ENCODE measurements at places on chromosomes 5 and 9.

- DNase-seq, result no peak
Measured at GRCh38 chr5:14854799-14855198, 16.8 kb downstream of the ANKH start.

- DNase-seq, result no peak
Measured at GRCh38 chr9:12781226-12781733, 6.5 kb downstream of the LURAP1L start.

DNA sequence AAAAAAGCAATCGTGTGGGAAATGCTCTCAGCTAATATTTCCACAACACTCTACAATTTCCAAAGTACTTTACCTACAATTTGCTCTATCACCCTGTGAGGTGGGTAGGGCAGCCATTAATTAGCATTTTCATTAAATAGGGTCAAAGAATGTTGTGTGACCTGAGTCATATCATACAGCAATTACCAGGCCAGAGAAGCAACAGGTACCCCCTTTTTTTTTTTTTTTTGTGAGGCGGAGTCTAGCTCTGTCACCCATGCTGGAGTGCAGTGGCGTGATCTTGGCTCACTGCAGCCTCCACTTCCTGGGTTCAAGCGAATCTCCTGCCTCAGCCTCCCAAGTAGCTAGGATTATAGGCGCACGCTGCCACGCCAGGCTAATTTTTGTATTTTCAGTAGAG, 108.8 kb upstream of the RETREG1 start:
- no peak for DNase-seq

DNA sequence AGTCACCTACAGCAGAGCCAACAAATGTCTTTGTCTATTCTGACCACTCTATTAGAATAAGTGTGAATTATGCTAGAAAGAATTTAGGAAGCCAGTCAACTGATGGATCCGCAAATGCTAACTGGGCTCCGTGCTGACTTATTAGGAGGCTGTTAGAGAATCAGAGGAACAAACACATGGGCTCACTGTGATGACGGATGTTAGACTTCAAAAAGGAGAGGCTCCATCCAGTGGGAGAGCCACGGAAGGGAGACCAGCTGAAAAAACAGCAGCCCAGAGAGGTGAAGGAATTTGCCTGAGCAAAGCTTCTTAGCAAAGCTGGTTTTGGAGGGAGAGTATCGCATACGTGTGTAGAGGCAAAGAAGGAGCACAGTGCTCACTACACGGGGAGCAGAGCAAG, 5.8 kb upstream of the TGFBI start:
- no peak for DNase-seq

DNA sequence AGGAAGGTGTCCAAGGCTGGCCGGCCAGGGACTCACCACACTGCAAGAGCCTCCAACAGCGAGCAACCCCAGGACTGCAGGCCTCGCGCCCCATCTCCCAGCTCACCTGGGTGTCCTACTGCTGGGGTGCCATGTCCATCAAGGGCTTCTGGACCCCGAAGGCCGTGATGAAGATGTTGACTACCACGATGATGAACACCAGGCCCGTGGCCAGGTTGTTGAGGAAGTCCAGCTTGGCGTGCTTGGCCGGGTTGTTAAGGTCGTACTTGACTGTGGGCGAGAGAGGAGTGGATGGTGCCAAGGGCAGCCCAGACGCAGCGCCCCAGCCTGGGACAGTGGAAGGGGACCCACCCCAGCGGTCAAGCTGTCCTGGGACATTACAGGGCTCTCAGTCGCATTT, 9.3 kb downstream of the NINJ1 start:
- no peak for DNase-seq

DNA sequence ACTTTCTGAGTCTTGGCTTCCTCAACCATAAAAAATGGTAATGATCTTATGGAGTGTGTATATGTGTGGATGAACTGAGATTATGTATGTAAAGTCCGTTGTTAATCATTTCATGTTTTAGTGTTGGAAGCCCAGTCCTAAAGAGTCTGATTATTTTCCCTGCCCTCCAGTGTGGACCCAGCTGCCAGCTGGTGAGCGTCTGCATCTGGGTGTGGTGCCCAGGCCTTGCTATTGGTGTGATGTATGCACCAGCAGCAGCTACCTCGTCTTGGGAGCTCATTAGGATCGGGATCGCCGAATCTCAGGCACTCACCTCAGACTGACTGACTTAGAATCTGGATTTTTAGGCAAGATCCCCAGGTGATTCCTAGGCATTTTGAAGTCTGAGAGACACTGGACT, 63.8 kb downstream of the LRRC70 start:
- DNase-seq, result no peak

GRCh38 chr5:115985802-115986757, 23.8 kb downstream of the LVRN start:
- no peak for DNase-seq

GRCh38 chr5:149062371-149063016, 368 bp downstream of the SH3TC2 start:
- DNase-seq, result no peak

GRCh38 chr9:92324889-92325268, 271 bp downstream of the NOL8 start:
- no peak for DNase-seq

DNA sequence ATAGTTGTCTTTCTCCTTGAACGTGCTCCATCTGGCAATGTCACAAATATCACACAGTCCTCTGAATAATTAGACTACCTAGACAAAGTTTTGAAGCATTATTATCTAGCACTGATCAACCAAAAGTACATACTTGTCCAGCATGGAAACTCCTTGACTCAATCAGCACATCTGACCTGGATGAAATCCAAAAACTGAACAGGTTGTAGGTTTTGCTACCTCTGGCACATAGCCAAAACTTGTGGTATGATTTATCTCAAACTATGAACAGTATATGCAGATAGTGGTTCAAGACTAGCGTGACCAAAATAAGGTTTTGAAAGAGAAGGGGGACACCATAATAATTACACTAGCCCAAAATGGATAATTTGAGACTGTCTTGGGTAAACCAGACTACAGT, 158.1 kb downstream of the ARRDC3 start:
- DNase-seq, result no peak

DNA sequence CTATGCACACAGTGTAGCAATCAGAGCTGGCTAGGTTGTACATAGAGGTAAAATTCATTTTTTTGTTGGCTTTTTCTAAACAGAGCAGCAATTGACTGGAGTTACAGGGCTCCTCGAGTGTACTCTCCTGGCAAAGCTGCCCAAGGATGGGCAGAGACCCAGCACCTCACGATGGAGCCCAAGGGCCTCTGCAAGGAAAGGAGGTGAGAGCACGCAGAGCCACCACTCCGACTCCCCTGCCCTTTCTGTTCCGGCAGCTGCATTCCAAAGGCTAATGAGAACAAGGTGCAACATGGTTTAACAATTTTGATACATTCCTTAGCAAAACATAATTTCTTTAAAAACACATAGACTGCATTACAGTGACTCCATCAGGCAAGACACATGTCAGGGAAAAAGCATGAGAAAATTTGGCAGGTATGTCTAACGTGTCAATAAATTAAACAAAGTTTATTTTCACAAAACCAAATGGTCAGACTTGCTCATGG, 47.5 kb downstream of the SAXO1 start:
- DNase-seq, result no peak

- DNase-seq, result no peak
Measured at GRCh38 chr5:145699846-145700245, 135.3 kb downstream of the PRELID2 start.

- DNase-seq, result peak; percentile 17
Measured at GRCh38 chr5:103139264-103139865, 19.3 kb downstream of the PPIP5K2 start.

DNA sequence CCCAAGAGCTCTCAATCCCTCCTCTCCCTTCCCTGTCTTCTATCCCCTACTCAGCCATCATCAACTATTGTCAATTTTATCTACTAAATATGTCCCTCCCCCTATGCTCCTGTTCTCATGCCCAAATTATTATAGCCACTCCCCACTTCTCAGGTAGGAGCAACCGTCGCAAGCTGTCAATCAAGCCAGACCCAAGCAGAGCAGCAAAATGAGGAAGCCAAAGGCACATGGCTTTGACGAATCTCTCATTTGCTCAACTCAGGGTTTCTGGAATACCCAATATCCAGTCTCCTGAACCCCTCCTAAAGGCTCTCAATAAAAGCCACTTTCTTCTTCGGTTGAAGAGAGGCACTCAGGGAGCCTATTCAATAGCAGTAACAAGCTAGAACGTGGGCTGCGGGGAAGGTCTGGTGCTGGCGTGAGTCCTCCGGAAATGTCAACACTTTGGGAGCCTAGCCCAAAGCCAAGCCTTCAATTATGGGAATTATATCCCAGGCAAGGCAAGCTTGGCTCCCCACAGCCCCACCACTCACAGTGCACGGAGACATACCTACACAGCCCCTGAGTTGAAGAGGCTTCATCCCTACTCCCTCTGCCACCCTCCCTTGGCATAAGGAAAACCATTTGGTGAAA, 47.7 kb downstream of the SIL1 start:
- no peak for DNase-seq
